ENCODE measurements at places on chromosomes 12 and 14.
A peak's percentile ranks its signal among the peaks of the same experiment; 100 is the strongest.

GRCh38 chr14:104137297-104138097, 890 bp upstream of the KIF26A start:
- DNase-seq: peak; percentile 92

GRCh38 chr12:39798977-39799376, 179.4 kb upstream of the ABCD2 start:
- no peak for DNase-seq

DNA sequence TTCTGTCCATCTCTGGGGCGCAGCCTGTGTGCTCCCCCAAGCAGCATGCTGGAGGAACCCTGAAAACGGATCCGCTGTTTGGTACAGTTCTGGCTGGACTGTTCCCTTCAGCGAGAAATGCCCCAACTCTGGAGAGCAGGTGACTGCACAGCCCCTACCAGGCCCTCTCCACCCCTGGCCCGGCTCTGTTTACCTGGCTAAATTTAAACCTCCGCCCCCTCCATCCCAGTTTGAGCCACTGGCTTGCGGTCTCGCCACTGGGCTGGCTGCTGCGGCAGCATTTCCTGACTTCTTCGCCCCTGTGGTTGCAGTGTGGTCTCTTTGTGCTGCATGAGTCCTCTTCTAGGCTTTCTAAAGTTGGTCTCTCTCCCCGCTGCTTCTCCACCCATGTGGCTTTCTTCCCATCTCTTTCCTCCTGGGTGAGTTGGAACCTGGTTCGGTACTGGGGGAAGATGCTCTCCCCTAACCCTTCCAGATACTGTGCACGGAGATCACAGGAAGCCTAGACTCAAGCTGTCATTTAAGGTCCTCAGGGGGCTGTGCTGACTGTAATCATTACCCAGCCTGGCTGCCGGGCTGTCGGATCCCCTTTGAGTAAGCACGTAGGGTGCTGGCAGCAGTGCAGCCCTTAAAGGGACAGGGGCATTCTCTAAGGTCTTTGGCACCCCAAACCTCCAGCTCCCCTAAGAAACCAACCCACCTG, 60.6 kb downstream of the FBXL14 start:
- DNase-seq: no peak

DNA sequence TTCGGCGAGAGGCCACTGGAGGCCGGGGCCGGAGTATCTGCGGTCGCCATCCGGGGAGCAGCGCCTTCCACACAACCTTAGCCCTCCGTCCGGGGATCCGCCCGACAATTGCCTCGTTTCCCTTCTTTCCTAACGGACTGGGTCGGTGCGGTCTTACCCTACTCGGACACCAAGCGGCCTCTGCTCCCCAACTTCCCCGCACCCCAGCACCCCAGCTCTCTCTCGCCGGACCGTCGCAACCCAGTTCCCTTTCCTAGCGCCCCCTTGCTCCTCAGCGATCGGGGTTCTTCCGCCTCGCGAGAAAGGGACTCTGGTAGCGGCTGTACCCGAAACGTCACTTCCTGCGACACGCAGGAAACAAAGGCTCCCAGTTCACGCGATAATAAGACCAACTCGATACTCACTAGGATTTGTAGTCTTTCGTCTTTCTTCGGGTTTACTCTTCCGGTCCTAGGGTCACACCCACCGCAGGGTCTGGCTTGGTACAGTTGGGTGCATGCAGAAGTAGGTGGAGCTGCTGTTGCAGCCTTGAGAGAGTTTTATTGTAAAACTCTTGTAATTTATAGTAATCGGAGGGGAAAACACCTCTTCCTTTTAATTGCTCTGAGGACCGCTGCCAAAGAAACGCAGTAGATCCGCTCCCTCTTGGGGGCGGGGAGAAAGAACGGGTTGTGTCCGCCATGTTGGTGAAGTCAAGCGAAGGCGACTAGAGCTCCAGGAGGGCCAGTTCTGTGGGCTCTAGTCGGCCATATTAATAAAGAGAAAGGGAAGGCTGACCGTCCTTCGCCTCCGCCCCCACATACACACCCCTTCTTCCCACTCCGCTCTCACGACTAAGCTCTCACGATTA, at the start of the genes THAP2 and ZFC3H1:
Gene THAP2, plus strand, starts transcription at position 741 of the 850 bp plus-strand sequence. CDS start 209 bp downstream, outside the sequence.
Gene ZFC3H1, minus strand, starts transcription at position 288 of the 850 bp plus-strand sequence. Its CDS starts 238 bp downstream, at position 50.
- peak; percentile 98 for DNase-seq

- DNase-seq: no peak
Measured at GRCh38 chr12:120119271-120119973, 2.9 kb upstream of the RAB35 start.

DNA sequence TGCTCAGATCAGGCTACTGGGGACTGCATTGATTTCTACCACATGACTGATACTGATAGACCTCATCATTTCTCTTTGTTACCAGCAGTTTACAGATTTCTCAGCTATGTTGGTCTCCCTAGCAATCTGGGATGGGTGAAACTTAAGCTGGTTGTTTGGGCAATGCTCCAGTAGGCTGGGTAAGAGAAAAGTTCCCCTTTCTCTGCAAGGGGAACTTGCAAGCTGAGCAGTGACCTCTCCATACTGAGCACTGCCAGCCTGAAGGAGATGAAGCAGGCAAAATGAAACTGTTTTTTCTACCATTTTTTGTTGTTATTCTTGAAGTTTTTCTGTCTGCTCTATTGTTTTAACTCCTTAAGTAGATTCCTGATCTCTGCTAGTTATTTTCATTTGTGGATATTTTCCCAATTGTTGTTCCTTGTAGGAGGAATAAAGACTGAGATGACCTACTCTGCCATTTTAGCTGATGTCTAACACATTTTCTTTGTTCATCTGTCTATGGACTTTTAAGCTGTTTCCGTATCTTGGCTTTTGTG, 1.3 kb upstream of the OR4M1 start:
- DNase-seq: no peak

- DNase-seq: peak; percentile 14
Measured at GRCh38 chr14:89304972-89305703, 111.9 kb downstream of the FOXN3 start.

DNA sequence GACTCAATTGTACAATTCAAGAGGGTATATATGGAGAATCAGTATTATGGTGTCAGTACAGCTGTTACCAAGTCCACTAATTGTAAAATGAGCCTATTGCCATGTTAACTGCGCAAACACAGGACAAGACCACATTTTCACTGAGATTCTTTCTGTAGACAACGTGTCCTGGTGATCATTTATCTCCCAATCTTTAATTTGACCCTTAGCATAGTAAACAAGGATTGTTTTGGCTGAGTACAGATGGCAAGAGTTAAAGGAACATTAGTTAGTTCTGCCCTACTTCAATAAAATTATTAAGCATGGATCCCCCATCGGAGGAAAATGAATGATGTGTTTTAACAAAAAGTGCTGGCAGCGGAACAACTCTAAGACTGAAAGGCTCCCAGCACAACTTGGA, 36.1 kb downstream of the SLC15A5 start:
- DNase-seq: no peak

DNA sequence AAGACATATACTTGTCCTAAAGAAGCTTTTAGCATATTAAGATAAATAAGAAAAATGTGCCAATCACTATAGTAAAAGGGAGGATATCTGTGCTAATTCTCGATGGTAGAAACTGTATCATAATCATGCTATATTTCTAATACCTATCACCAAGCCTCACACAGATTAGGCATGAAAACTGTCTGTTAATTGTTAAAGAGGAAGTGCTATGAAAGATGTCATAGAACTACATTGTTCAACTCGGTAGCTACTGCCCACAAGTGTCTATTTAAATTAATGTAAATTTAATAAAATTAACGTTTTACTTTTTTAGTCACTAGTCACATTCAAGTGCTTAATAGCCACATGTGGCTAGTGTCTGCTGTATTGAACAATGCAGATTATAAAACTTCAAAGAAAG, 77.5 kb upstream of the KICS2 start:
- no peak for DNase-seq

GRCh38 chr14:92754966-92755365, 6.5 kb upstream of the LGMN start:
- DNase-seq: no peak

Data from neural progenitor cell (in vitro differentiated cells).